ENCODE measurements at places on chromosomes 2 and 18.
A peak's percentile ranks its signal among the peaks of the same experiment; 100 is the strongest.

DNA sequence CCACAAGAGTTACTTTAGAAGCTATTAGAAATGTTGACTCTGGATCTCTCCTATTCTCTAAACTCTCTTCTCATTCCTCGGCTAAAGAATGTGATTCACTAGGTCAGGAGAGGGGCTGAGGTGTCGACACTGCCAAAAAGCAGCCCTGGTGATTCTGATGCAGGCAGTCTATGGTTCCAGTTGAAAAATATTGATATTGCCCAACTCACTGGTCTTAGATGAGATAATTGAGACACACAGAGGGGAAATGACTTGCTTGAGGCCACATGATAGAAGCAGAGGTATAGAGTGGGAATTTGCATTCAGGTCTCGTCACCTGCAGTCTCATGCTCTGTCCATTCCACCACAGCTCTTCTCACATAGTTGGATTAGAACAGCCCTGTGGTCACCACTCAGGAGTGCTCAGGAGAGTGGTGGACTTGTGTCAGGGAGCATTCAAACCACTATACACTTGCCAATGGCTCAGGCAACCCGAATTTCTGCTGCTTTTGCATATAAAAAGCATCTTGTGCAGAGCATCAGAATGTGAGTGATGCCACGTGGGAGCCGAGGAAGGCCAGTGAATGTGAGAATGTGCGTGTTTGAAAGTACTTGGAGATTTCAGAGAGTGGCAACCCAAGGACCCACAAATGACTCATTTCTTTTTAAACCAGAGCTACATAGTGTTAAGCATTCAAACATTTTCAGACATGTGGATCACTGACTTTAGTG is 65.1 kb upstream of the CTLA4 start:
- no peak for DNase-seq

GRCh38 chr18:5380586-5380985 is 85.1 kb upstream of the ZBTB14 start:
- DNase-seq, result no peak

- no peak for DNase-seq
Measured at GRCh38 chr2:161161074-161161706, 962 bp downstream of the TANK start.

GRCh38 chr2:172366596-172367150 is 60.7 kb upstream of the ITGA6 start:
- no peak for DNase-seq

DNA sequence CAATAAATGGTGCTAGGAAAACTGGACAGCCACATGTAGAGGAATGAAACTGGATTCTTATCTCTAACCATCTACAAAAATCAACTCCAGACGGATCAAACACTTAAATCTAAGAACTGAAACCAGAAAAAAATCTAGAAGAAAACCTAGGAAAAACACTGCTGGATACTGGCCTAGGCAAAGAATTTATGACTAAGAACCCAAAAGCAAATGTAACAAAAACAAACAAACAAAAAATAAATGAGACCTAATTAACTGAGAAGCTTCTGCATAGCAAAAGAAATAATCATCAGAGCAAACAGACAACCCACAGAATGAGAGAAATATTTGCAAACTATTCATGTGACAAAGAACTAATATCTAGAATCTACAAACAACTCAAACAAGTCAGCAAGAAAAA is 314.0 kb upstream of the REV1 start:
- DNase-seq, result no peak

DNA sequence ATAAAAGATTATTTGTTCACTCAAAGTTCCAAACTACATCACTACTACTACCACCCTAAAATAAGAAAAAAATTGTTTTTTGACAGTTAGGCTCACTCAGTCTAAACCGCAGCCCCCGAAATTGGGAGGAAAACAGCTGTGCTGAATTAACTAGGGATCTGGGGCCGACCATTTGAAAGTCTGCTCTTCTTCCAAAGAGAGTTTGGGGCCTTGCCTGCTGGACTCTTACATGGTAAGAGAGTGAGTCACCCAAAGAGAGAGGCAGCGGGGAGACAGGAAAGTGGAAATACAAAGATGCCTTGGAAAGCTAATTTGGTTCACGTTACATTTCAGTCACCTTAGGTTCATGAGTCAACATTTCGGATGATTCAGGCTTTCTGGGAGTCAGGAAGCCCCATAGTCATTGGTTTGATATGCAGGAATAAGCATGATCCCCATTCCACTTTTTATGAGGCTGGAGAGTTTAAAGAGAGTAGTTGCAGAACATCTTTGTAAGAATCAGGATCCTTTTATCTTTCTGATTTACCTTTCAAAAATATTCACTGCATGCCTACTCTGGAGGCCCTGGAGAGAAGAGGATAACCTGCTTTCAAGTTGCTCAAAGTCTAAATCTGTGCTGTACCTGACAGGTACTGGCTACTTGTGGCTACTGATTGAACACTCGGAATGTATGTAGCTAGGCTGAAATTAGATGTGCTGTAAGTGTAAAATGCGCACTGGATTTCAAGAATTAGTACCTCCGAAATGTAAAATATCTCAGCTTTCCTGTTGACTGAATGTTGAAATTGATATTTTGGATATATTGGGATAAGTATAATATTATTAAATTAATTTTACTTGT is 995 bp upstream of the RTN4 start:
- DNase-seq, result peak; percentile 73

- DNase-seq, result no peak
Measured at GRCh38 chr2:189579585-189580186, 900 bp downstream of the SLC40A1 start.

DNA sequence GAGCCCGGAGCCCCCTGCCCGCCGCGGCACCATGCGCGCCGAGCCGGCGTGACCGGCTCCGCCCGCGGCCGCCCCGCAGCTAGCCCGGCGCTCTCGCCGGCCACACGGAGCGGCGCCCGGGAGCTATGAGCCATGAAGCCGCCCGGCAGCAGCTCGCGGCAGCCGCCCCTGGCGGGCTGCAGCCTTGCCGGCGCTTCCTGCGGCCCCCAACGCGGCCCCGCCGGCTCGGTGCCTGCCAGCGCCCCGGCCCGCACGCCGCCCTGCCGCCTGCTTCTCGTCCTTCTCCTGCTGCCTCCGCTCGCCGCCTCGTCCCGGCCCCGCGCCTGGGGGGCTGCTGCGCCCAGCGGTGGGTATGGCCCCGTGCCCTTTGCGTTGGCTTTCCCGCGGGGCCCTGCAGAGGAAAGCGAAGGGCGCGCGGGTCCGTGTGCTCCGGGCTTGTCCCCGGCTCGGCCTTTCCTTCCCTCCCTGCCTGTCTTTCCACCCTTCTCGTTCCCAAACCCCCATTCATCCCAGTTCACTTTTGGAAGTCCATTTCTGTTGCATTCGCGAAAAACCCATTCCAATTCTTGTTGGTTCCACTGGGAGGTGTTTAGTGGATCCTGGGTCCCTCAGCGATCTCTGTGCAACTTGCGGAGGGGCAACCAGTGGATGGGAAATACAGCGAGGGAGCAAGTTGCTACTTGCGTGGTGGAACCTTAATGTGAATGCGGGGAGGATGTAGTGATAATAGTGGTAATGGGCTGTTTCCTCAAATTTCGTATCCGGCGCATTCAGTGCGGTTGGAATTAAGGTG is 599 bp downstream of the ADAM23 start:
- no peak for DNase-seq

DNA sequence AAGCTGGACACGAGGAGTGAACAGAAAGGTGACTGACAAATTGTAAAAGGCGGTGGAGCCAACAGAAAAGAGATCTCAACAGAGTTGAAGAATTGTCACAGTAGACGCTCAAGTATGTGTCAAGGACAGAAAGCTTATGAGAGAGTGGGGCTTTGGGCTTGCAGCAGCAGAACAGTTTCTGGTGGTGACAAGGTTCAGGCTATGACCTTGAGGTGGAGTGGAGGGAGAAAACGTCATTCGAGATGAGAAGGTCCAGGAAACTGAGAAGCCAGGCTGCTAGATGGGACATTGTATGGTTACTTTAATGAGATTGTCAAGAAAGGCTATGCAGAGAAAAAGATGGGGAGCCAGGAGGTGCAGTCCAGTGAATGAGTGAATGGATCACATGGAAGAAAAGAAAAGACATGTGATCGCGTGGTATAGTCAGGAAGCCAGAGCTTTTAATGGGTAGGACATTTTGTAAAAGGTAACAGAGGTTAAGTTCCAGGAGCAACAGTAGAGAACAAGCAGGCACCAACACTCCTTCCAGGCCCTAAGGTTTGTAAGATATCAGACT is 91.1 kb upstream of the EPC2 start:
- no peak for DNase-seq

- DNase-seq, result no peak
Measured at GRCh38 chr18:24835751-24836150, 375.3 kb downstream of the HRH4 start.

DNA sequence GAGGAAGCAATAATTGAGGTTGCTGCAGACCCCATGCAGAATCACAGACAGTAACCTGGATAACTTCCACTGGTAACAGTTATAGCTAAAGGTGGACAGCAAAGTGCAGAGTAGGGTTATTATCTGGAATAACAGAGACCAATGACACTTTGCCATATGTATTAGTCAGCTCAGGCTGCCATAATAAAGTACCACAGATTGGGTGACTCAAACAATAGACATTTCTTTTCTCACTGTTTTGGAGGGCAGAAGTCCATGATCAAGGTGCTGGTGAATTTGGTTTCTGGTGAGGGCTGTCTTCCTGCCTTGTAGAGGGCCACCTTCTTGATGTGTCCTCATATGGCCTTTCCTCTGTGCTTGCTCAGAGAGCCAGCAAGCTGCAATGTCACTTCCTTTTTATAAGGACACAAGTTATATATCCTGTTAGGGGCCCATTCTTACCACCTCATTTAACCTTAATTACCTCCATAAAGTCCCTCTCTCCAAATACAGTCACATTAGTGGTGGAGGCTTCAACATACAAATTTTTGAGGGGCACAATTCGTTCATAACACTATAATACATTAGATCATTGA is 191.0 kb upstream of the LRP1B start:
- no peak for DNase-seq

DNA sequence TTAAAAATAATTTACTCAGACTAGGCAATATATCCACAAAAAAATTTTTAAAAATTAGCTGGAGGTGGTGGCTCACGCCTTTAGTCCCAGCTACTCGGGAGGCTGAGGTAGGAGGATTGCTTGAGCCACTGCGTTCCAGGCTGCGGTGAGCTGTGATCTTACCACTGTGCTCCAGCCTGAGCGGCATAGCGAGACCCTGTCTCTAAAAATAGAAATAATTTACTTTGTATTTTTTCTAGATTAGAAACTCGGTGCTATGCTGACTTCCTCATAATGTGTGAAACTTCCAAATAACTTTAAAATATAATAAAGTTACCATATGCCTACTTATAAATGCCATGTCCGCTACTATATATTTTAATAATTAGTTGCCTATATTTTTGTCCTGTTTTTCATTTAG is 6.7 kb downstream of the PPIG start:
- DNase-seq, result no peak

- no peak for DNase-seq
Measured at GRCh38 chr18:34971313-34971712, 69.9 kb upstream of the MAPRE2 start.

DNA sequence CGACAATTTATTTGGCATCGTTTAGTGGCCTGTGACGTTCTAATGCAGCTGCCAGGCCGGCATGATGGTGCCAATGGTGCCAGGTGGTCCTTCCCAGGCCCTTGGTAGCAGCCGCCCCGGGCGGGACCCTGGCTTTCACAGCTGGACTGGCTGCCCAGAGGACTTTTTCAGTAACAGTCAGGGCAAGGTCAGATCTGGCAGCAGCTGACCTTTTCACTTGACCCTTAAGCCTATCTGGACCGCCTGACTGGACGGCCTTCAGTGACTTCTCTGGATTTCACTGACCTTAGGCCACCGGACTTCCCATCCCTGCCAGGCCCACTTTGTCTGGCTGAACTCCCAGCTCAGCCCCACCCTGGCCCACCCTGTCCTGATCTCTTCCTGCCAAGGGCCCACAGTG is 15.9 kb downstream of the TRIB2 start:
- DNase-seq, result no peak

- DNase-seq, result no peak
Measured at GRCh38 chr2:235234736-235235135, 259.1 kb upstream of the AGAP1 start.

- no peak for DNase-seq
Measured at GRCh38 chr2:40324656-40325055, 127.2 kb downstream of the SLC8A1 start.

GRCh38 chr2:170146784-170147183 is 31.2 kb upstream of the MYO3B start:
- no peak for DNase-seq

Measured in brain pericyte (primary cell).